ENCODE measurements at places on chromosomes 3 and 15. TPM values are rescaled to one million over a fixed set of nuclear protein-coding genes. Genes with fewer than 3 reads are reported as not detected.

Gene GRIP2
- total RNA-seq, result 0.25 TPM

Gene GOLGA8B
- total RNA-seq, result 83.1 TPM

Gene PGBD4
- 0.93 TPM for total RNA-seq

Gene TM4SF18
- total RNA-seq, result not detected

Gene ARGFX
- not detected for total RNA-seq

Gene CYP8B1
- not detected for total RNA-seq

Gene SCN11A
- 0.81 TPM for total RNA-seq

Gene ITIH4
- total RNA-seq, result 2.4 TPM

Gene GOLGA6L7
- total RNA-seq, result not detected

Gene VWA5B2
- total RNA-seq, result not detected

Gene SAMMSON
- not detected for total RNA-seq

Gene EPHB1
- 9.1 TPM for total RNA-seq

Gene PPP1R2
- 63.8 TPM for total RNA-seq

Measured in neural progenitor cell (in vitro differentiated cells).